ENCODE measurements at places on chromosomes 5 and 9.

- no peak for DNase-seq
Measured at GRCh38 chr5:150043657-150044328, 42.6 kb downstream of the CSF1R start.

GRCh38 chr5:40521108-40521785 is 158.5 kb upstream of the PTGER4 start:
- DNase-seq: no peak

GRCh38 chr5:74262544-74263207 is 377.9 kb downstream of the ENC1 start:
- DNase-seq: no peak

DNA sequence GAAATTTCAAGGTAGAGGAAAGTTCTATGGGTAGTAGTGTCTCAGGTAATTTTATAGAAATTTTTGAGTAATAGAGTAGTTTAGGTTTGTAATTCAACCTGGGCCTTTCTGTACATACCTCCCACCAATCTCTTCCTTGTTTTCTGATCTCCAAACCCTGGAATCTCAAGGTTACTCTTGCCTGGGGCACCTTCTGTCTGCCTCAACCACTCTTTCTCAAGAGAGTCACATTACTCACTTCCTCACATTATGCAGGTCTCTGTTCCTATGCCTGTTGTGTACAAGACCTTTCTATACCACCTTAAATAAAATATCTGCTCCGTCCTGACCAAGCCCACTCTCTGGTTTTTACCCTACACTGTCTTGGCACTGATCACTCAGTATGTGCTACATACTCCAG is 412.6 kb upstream of the CTNND2 start:
- DNase-seq: no peak

- DNase-seq: no peak
Measured at GRCh38 chr5:126248611-126249010, 174.6 kb upstream of the GRAMD2B start.

GRCh38 chr5:185095-186070 is 5.9 kb upstream of the LRRC14B start:
- no peak for DNase-seq

DNA sequence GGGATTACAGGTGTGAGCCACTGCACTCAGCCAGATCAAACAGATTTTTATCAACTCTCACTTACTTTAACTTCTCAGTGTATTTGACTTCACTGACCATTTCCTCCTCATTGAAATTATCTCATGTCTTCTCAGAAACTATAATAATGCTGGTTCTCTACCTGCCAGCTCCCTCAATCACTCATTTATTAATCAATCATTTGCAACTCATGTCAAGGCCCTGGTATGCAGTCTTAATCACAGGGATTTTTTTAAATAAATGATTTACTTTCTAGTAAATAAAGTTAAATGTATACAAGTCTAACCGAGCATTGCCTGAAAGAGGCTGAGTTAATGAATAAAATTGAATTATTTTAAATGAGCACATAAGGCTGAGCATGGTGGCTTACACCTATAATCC is 63.3 kb downstream of the PLPP1 start:
- no peak for DNase-seq

DNA sequence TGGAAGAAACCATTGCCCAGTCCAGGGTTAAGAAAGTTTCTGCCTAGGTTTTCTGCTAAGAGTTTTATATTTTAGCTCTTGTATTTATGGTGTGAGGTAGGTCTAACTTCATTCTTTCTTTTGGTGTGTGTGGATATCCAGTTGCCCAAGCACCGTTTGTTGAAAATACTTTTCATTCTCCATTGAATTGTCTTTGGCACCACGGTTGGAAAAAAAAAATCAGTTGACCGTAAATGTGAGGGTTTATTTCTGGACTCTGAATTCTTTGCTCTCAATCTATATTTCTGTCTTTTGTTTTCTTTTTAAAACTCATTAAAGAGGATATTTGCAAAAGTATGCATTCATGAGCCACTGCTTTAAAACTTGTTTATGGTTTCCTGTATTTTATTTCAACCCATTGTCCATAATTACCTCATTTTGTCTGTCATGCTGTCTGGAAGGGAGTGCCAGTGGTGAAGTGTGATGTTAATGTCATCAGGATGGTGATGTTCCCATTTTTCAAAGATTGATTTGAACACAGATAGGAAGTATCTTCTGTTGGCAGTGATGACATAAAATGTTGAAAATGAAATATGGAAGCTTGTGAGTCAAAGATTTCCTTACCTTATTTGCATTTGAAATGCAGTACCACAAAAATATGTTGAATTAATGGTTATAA is 33.9 kb downstream of the HABP4 start:
- DNase-seq: no peak

DNA sequence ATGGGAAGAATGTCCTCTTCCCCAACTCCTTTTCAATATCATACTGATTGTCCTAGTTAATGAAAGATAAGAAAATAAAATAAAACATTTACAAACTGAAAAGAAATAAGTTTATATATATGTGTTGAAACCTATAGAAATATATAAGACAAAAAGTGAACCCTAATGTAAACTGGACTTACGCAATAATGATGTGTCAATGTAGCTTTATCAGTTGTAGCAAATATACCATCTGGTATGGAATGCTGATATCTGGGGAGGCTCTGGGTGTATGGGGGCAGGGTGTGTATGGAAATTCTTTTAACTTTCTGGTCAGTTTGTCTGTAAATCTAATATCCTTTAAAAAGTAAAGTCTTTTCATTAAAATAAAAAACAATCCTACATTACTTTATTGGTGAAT is 603.9 kb downstream of the DMRTA1 start:
- no peak for DNase-seq

DNA sequence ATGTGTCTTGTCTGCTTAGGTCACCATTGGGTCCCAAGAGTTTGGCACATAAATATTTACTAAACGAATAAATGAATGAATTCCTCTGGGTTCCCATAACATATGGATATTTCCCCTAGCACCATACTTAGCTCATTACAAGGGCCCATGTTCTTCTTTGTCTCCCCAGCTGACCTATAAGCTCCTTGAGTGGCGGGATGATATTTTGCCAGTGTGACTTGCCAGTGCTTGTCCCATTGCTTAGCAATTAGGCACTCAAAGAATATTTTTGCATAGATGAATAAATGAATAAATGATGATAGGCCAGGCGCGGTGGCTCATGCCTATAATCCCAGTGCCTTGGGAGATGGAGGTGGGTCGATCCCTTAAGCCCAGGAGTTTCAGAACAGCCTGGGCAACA is 16.9 kb upstream of the CTNNA1 start:
- no peak for DNase-seq

GRCh38 chr9:113901221-113901688 is 25.1 kb downstream of the ZNF618 start:
- no peak for DNase-seq

DNA sequence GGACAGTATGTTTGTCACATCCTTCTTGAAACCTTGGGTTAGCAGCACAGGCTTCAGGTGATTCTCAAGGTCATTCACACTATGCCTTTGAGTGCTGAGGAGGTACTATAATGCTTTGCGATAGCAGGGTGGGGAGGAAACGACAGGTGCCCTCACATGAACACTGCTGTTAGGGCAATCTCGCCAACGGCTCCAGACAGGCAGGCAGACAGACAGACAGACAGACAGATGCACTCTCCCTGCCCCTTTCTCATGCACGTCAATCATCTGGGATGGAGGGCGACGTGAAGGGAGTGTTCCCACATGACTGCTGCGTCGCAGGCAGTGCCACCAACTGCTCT is 82.9 kb downstream of the RAPGEF1 start:
- DNase-seq: no peak

DNA sequence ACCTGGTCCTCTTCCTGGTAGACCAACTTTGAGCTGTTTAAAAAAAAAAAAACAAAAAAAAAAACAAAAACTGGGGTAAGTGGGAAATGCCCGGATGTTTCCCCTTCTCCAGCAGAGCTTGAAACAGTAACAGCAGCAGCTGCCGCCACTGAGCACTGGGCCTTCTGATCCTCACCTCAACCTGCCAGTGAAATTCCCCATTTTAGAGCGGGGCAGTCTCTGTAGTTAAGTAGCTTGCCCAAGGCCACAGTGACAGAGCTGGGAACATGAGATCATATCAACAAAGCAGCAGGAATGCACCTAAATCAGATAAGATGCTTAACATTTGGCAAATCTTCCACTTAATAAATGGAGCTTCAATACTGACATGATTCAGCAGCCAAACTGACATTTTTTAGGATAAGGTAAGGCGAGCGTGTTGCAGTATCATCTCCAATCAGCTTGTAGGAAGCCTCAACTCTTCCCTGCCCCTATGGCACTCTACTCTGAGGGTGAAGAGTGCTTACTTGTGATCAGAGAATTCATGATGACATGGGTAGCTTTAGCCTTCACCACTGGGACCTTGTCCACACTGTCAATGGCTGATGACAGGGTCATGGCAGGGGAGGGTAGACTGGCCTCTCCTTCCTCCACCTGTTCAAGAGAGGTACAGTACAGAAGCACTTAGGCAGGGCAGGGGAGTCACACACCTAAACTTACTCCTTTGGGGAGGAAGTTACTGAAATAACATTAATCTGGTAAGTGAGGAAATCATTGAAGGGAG is 9.3 kb downstream of the KIAA1191 start:
- peak; percentile 12 for DNase-seq

DNA sequence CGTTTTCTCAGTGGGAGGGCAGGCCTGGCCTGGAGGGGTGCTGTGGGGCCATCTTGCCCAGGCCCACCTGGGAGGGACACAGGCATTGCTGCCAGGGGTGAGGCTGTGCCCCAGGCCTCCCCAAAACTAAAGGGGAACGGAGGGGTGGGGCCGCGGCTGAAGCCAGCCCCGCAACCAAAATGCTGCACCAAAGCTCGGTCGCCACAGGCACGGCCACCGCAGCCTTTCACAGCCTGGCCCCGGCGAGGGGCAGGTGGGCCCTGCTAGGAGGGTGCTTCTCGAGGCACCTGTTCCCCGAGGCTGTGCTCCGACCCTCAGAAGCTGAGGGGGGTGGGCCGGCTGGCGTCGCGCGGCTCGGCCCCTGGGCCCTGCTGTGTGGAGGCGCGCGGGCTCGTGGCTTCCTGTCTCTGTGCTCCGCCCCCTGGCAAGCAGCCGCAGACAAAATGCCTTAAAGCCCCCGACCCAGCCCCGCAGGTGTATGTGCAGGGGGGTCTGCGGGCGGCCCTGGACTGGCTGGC is 57.6 kb downstream of the JAK2 start:
- no peak for DNase-seq

DNA sequence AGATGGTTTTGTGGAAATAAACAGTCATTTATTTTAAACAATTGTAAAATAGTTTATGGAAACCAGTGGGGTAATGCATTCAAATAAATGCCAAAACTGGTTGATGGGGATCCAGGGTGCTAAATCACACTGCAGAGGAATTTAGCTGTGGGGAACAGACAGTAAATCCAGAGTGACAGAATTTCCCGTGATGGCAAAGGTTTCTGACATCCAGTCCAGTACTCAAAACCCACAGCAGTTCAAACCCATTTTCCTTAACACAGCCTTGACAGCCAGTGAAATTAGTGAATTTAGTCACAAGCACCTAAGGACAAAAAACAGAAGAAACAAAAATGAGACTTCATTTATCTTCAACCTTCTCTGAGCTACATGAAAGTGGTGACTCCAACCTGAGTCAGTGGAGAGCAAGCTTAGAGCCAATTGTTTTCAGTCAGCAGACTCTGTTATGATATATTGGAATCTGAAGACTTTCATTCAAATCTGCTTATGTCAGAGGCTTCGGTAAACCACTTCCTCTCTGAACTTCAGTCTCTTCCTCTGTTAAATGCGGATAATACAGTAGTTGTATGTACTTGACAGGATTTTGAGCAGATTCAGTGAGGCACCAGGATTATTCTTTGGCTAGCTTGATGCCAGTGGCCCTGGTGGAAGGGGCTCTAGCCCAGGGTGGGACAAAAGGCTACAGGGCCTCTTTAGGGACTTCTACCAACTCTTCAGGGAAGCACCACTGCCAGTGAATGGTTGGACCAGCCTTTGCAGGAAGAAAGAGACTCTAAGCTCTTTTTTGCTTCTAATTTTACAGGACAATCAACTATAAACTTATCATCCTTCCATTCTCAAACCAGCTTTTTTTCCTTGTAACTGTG is 185.3 kb downstream of the MAPKAP1 start:
- no peak for DNase-seq

- no peak for DNase-seq
Measured at GRCh38 chr9:79268806-79269205, 303.0 kb upstream of the TLE4 start.

- DNase-seq: peak; percentile 55
Measured at GRCh38 chr5:151772029-151772845, 483 bp downstream of the G3BP1 start.

- DNase-seq: no peak
Measured at GRCh38 chr9:129289131-129289731, 111.2 kb upstream of the IER5L start.

DNA sequence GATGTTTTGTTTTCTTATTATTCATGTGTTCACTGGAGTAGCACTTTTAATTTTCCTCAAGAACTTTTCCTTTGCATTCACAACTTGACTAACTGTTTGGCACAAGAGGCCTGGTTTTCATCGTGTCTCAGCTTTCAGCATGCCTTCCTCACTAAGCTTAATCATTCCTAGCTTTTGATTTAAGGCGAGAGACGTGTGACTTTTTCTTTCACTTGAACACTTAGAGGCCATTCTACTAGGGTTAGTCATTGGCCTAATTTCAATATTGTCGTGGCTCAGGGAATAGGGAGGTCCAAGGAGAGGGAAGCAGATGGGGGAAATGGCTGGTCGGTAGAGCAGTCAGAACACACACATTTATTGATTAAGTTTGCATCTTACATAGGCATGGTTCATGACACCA is 94.0 kb downstream of the ZNF462 start:
- no peak for DNase-seq

DNA sequence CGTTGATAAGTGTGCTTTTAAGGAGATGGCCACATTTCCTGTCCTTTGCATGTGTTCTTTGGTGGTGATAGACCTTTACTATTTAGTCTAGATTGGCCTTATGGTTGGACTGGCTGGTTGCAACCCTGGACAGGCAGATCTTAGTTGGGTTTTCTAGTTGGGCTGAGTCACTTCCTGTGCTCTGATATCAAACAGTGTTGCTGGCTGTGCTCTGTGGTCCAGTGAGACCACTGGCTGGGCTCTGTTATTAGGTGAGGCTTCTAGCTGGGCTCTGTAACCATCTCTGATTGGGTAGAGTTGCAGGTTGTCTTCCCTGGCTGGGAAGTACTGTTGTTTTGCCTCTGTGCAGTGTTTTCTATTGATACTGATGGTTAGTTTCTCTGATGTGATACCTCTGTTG is 432.5 kb downstream of the LRRC70 start:
- no peak for DNase-seq

- DNase-seq: no peak
Measured at GRCh38 chr5:156254196-156254595, 72.8 kb upstream of the SGCD start.

Measured in thyroid gland (tissue), 4 donors.